ENCODE measurements at places on chromosomes 5 and 9.

DNA sequence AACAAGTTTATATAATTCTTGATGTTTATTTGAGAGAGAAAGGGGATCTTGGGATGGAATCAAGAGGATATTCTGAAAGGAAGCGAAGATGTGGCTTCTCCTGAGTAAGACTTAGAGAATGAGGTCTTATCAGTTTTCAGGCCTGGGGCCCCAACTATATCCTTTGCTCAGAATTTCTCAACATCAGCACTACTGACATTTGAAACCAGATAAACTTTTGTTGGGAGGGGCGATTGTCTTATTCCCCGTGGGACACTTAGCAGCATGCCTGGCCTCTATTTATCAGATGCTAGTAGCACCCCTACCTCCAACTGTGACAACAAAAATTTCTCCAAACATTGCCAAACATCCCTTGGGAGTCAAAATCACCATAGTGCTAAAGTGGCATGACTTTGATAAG lies 567.7 kb downstream of the MAT2B start:
- DNase-seq = no peak

GRCh38 chr9:124720429-124721108 lies 50.5 kb downstream of the NR6A1 start:
- DNase-seq = no peak

DNA sequence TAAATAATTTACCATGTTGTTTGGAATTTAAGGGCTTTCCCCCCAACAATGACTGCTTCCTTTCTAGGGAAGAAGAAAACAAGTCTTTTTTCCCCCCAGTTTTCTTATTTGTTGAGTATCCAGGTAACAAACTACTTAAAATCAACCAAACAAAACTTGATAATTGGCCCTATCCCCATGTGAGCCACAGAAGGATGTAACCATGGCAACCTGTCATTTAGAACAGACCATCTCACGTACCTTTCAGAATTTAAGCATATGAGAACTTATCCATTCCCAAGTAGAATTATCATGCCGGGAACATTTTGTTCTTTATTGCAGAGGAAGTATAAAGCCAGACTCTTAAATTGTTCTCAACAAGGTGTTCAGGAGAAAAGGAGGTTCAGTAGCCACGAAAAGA lies 392.3 kb downstream of the CETN3 start:
- DNase-seq = no peak

- DNase-seq = no peak
Observed at GRCh38 chr5:130112246-130112645, 208.0 kb downstream of the CHSY3 start.

- DNase-seq = no peak
Observed at GRCh38 chr5:124372457-124372856, 374.0 kb downstream of the ZNF608 start.

- DNase-seq = no peak
Observed at GRCh38 chr5:72908664-72909063, 47.2 kb upstream of the FCHO2 start.

GRCh38 chr9:6040077-6040476 lies 24.7 kb upstream of the RANBP6 start:
- no peak for DNase-seq

- DNase-seq = no peak
Observed at GRCh38 chr9:8428389-8428788, 628.8 kb upstream of the DMAC1 start.

GRCh38 chr9:112719241-112719691 lies 1.3 kb upstream of the INIP start:
- no peak for DNase-seq

GRCh38 chr5:74352256-74352655 lies 288.3 kb downstream of the ENC1 start:
- no peak for DNase-seq

DNA sequence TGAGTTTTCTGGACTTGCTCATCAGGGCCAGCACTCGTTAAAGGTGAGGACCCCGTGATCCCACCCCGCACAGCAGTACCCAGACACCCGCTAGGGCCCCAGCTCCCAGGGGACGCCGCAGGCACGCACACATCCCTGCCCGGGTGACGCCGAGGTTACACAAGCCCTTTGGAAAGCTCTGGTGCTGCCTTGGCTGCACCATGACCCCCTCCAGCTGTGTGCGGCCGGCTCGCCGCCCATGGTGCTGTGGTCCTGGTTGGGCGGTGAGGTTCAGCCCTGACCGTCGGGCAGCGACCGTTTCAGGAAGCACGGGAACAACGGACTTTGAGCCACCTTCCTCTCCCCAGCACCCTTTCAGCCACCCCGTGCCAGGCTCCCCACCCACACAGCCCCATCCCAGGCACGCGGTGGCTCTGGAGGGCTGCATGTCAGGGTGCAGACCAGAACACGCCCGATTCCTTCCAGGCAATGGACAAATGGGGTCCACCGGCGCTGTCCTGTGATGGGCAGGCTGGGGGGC lies 7.5 kb upstream of the SLC12A7 start:
- DNase-seq = no peak

- no peak for DNase-seq
Observed at GRCh38 chr5:141828162-141828561, 50.0 kb downstream of the PCDH1 start.

DNA sequence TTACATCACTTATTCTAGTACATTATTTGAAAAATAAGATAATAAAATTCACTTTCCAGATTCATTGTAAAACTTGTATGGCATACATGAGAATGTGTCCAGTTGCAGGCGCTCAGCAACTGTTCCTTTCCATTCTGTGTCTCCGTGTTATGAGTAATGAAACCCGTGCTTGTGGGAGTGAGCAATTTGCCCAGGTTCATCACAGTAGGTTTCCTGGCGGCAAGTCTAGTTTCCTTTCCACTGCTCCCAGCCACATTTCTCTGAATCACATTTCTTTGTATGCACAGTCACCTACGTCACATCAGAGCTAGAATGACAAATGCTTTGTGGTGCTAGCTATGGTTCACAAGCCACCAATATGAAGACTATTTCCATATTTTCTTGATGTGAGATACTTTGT lies 39.9 kb downstream of the MOCS2 start:
- DNase-seq = peak; percentile 59

- no peak for DNase-seq
Observed at GRCh38 chr5:144638787-144639186, 468.1 kb downstream of the KCTD16 start.

Data from activated T-cell treated with anti-CD3 and anti-CD28 coated beads, Interleukin-2, amount 50 U/mL, for 48 hours (primary cell).